GM04504 (cell line): ENCODE measurements at places on chromosomes 7 and 10.

GRCh38 chr10:101782811-101783735 lies at the start of gene NPM3:
Gene NPM3, minus strand, starts transcription at chr10:101783446. Its CDS starts 56 bp downstream, at chr10:101783390.
- DNase-seq: peak; percentile 38

GRCh38 chr7:10034843-10035556 lies 938.7 kb upstream of the PHF14 start:
- no peak for DNase-seq

DNA sequence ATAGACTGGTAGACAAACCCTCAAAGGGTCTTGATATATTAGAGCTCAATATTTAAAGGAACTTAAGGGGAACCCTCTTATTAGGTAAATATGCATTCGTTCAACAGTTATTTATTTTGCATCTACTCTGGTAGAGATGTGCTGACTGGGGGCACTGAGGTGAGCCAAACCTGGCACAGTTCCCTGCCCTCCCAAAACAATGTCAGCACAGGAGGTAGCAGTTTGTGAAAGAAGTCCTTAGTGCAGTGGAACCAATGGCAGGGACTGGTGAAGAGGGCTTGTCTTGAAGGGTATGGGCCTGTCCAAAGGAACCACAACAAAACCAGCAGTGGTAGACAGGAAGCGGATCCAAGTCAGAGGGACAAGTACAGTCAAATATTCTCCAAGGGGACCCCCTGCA lies 32.6 kb upstream of the GPAM start:
- DNase-seq: no peak

- DNase-seq: no peak
These were observed 23.2 kb upstream of the C1GALT1 start for GRCh38 chr7:7159063-7159658.

- DNase-seq: no peak
These were observed 159.6 kb downstream of the KMT2E start for GRCh38 chr7:105173586-105173985.

GRCh38 chr10:32163762-32164148 lies 107.5 kb upstream of the KIF5B start:
- no peak for DNase-seq

DNA sequence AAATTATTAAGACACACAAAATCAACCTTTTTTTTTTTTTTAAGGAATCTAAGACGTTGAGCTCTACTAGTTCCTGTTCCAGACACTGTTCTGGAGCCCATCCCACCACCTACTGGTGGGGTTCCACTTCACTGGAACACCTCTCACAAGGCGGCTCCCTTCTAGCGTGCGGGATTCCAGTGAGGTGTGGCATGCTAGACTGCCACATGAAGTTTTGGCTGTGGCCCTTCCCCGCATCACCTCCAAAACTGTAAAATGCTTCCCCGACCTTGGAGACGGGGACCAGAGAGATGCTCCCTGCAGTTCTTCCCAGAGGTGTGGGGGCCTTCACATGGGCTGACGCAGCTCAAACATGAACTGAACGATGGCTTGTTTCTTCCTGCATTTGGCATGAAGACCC lies 12.6 kb downstream of the FAM53B start:
- DNase-seq: no peak

DNA sequence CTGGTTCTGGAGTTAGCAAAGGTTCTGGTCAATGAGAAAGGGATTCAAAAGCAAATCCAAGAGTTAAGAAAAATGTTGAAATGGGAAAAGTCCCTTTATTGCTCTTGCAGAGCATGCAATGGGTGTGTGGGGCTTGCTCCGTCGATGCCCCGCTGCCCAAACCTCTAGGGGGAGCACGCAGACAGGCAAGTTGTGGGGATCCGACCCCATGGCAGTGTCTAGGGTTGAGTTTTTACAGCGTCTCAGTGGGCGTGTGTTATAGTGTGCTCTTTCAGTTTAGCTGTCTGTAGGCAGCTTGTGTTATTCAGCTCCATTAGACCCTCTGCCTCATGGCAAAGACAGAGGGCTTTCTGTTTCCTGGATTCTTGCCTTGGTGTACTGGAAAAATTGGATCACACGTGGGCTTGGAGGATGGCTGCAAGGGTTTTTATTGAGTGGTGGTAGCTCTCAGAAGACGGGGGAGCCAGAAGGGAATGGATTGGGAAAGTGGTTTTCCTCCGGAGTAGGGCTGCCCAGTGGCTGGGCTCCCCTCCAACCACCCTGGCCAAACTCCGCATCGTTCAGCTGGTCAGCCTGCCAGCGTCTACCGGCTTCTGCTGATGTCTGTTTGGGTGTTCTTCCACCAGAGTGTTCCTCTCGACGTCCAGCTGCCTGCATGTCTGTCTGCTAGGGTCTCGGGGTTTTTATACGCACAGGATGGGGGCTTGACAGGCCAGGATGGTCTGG lies 102.3 kb upstream of the PLXDC2 start:
- no peak for DNase-seq

GRCh38 chr10:124598196-124598595 lies 136.6 kb downstream of the LHPP start:
- DNase-seq: no peak

- DNase-seq: no peak
These were observed 537.9 kb downstream of the PLXDC2 start for GRCh38 chr10:20354166-20354565.

DNA sequence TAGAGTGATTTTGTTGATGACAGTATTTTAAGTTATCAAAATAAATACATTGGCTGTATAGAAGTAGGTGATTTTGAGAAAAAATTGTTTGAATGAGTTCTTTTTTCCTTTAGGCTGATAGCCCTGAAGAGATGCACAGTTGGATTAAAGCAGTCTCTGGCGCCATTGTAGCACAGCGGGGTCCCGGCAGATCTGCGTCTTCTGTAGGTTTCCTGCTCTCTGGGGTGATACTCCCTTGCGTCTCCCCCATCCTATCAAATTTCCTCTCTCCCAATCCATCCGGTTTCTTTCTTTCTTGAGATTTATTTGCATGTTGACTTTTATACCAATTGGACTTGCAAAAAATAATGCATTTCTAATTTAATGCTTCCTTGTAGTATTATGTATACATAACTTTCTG lies 27.6 kb upstream of the ARMS2 start:
- DNase-seq: no peak

DNA sequence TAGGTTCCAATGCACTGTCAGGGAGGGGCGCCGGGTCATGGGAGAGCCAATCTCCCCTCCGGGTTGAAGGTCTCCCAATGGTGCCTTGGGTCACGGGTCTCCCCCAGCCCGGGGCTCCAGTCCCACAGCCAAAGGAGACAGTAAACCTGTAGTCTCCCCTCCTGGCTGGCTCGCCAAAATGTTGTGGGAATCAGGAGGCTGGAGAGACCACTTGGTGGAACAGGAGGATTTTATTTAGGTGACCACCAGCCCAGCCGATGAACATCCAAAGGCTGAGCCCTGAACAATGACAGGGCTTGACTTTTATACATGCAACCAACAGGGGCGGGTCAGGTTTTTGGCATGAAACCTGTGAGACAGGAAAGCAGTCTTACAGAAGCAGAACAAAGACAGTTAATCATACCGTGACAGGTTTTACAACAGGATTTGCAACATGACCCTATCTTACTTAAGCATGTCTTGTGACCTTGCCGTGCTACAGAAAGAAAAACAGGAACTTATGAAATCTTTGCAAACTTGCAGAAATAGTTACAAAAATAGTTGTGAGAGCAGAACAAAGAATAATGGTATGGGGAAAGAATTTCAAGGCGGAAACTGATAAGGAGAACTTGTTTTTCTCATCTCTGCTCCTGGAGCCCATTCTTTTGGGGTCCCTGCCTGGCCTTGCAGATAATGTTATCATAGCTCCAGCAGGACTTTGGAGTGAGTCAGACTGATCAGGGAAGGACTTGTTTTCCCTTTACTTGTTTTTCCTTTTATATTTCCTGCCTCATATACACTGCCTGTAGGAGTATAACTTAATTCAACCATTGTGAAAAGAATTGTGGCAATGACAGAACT lies 7.1 kb downstream of the ERV3-1 start:
- DNase-seq: no peak

DNA sequence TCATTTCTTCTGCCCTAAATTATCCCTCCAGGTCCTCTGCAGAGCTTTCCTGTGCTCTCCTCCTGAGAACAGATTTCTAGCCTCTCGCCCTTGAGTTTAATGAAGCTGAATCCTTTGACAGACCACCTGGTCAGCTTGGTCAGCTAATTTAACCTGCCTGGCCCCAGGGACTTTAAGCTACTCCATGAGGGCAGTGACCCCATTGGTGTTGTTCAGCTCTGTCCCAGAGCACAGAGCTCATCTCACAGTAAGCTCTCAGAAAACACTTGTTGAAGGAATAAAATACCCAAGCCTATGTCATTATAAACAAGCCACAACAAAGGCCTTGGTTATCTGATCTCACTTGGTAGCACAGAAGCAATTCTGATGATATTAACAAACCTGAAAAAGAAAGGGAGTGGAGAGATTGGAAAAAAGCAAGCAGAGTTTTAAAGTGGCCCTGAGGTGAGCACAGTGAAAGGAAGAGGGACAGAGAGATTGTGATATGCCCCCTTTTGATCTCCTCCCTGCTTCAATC lies 24.4 kb downstream of the SLC26A4 start:
- DNase-seq: no peak

DNA sequence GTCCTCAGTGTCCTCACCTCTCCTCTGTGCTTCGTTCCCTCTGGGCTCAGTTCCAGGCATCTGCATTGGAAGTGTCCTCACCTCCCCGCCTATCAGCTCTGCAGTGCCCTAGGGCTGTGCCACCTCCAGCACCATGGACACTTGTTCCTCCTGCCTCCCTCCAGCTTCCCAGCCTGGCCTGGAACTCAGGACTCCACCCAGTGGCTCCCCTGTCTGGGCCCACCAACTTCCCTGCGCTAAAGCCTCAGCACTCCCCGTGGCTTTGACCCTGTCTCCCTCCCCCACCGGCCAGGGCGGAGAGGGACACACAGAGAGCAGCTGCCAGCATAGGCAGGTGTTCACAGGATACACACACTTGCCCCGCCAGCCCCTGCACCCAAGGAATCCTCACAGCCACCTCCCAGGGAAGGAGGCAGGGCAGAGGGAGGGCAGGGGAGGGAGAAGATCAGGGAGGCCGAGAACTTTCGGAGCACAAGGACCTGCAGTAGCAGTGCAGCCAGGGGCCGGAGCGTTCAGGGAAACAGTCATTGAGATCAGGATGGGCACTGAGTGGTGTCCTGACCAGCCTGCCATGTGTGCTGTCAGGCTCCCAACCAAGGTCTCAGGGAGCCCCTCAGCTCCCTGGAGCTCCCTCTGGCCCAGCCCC lies 31.3 kb downstream of the ANXA8 start:
- DNase-seq: no peak

GRCh38 chr10:30705625-30706149 lies 76.1 kb upstream of the LYZL2 start:
- no peak for DNase-seq

DNA sequence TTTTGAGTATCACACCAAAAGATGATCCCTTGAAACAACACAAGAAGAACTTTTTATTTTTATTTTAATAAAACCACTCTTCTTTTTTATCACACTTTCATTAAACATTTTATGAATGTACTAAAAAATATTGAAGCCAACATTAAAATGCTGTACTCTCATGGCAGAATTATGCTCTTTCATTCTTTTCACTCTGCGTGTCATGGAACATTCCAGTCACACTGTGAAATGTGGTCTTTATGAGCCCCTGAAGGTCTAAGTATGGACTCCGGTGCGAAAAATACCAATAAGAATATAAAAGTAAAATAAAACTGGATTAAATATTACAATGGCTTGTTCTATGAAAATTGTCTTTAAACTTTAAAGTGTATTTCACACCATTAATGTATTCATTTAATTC lies 148.4 kb downstream of the TMEM26 start:
- DNase-seq: no peak

- DNase-seq: no peak
These were observed 34.8 kb upstream of the DMBT1 start for GRCh38 chr10:122525788-122526187.

DNA sequence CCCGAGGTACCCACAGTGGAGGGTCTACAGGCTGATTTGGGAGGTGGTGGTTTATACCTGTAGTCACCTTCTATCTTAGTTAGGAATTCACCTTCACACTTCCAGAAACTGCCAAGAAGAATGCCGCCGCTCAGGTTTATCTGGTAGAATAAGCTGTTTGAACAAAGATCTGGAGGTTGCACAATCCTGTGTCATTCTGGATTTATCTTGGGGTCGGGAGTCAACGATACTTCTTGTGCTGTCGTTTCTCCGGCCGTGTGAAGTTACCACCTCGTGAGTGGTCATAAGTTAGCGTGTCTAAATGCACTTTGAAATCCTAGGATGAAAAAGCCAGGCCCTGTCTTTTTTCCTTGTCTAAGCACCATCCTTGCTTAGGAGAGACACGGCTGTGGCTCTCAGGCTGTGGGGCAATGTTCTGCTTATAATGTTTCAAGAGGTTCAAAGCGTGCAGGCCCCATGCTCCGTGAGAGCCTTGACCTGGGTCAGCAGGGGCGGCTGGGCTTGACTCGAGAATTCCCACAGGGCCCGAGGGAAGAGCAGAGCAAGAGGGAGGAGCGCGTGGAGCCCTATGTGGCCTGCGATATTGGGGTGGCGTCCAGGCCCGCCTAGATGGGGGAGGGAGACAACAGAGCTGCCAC lies 35.5 kb downstream of the GRIFIN start:
- no peak for DNase-seq

DNA sequence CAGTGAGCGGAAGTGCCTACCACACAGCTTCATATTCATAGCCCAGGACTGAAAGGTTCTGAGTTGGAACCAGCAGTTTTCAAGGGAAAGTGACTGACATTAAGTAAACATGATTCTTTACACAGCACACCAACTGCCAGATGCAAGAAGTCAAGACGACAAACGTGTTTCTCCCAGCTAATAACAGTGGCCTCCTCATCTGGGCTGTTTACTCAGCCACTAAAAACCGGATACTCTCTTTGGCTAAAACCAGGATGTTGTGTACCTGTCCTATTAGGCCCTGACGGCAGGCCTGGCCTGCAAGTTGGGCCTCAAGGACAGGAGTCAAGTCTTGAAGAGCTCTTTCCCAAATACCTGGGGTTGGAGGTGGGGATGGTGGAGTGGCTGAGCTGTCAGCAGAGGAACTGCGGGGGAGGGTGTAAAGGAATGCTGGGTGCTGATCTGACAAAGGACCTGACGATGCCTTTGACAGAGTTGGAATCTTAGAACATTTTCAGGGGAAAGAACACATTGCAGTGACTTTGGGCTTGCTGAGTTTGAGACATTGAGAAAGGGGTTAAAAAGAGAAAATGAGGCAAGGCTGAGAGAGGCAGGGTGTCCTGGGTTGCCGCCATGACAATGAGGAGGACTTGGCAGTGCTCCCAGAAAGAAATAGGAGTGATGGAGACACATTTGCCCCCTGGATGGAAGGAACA lies 57.7 kb downstream of the STEAP1B start:
- no peak for DNase-seq

GRCh38 chr7:12031638-12032037 lies 179.5 kb upstream of the TMEM106B start:
- no peak for DNase-seq
